ENCODE measurements at places on chromosomes 4 and X.

GRCh38 chr4:178165951-178166308 is 723.7 kb upstream of the AGA start:
- DNase-seq = no peak

DNA sequence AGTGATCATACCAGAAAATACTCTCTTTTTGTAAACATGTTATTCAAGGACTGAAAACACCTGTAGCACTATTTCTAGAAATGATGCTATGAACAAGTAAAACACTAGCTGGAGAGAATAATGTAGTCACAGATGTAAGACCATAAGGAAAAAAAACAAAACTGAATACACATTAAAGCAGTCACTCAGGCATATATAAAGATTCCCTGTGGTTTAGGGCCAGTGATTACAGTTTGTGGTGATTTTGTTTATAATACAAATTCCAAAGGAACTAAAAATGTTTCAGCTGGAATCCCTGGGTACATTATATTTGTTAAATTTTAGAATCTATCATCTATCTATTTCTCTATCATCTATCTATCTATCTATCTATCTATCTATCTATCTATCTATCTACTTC is 777.8 kb upstream of the FRG1 start:
- DNase-seq = no peak

DNA sequence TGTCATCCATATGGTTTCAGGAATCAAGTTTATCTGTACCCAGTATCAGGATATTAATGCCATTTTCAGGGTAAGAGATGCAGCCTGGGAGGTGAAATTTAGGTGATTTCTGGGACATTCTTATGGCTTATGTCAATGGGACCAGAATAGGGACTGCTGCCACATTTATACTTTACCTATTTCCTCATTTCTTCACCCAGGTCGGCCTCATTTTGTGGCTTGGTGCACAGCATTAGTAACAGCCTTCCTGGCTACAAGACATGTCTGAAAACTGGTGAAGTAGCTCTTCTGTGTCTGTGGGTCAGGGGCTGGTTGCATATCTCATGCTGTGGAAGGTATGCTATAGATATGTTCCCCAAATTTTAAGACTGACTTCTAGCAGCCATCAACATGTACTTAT is 284.8 kb downstream of the AFF2 start:
- DNase-seq = no peak

DNA sequence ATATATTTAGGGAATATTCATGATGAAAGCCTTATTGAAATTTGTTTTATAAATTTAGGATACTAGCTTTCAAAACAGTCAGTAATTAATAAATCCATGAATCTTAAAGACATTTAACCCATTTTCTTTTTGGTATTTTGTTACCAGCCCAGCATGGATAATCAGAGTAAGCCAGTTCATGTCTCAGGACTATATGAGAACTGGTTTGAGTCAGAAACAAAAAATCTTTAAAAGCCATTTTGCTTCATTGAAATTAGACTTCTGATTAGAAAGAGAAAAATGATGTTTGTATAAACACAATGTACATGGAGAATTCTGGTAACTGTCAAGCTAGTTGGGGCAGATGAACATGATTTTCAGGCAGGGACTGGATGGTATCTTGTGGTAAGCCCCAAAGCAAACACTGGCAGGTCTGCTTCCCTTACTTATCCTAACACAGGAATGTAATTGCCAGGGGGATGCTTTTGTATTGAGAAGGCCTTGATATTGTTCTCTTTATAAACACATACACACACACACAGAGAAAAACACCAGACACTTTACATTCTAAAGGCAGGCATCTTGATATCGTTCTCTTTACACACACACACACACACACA is 9.4 kb downstream of the ARHGAP10 start:
- DNase-seq = no peak

- no peak for DNase-seq
Observed at GRCh38 chrX:37684426-37684825, 1.2 kb upstream of the XK start.

DNA sequence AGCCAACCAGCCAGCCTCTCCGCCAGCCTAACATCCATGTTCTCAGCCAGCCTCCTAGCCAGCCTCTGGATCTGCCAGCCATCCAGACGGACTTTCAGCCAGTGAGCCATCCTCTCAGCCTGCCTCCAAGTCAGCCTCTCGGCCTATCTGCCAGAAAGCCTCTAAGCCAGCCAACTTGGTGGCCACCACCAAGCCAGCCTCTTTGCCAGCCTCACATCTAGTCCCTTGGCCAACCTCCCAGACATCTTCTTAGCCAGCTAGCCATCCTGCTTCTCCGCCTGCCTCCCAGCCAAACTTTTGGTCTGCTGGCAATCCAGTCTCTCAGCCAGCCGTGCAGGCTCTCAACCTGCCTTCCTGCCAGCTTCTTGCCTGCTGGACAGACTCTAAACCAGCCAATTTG is 16.4 kb upstream of the ARAP2 start:
- no peak for DNase-seq

DNA sequence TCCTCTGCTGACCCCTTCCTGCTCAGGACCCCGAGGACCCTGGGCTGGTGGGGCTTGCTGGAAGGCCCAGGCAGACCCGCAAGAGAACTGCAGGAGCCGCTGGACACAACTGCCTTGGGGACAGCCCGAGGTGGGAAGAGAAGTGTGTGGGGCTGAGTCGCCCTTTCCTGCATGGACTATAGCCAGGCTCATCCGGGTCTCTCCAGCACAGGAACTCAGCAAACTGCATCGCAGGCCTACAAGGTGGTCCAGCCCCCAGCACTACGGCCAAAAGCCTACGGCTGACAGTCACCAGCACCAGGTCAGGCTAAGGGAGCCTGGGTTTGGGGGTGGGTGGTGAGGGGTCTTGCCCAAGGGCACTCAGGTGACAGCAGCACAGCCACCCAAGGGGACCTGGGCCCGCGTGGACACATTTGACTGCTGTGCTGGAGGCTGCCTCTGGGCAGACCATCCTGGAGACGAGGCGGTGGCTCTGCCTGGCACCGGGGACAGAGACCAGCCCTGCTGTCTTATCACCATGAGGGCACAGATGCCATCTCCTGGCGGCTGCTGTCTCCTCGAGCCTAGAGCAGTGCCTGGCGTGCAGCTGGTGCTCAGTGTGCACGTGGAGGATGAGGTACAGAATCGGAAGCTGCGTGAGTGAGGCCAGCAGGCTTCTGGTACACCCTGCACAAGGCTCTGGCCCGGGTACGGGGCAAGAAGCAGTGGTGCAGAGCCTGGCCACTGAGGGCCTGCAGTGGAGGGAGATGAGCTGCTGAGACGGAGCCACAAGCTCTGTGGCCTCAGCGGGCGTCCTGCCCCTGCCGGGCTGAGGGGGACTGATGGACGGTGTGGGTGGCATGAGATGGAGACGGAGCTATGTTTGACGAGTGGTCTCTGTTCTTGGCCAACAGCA is 15.1 kb downstream of the LRPAP1 start:
- DNase-seq = no peak

DNA sequence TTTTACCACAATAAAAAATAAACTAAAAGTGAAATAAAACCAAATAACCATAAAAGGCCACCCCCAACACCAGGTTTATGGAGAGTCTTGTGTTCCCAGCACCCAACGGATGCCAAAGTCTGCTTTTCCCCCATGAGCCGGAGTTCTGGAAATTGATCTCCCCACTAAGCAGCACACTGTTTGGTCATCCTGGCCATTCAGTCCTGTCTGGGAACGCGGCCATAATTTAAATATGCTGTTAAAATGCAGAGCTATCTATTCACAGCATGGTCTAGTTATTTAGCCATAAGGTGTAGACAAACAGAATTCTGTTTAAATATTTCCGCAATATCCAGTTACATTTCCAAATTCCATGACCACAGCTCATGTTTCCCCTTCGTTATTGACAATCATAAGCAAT is 129.6 kb upstream of the TBL1X start:
- DNase-seq = no peak

DNA sequence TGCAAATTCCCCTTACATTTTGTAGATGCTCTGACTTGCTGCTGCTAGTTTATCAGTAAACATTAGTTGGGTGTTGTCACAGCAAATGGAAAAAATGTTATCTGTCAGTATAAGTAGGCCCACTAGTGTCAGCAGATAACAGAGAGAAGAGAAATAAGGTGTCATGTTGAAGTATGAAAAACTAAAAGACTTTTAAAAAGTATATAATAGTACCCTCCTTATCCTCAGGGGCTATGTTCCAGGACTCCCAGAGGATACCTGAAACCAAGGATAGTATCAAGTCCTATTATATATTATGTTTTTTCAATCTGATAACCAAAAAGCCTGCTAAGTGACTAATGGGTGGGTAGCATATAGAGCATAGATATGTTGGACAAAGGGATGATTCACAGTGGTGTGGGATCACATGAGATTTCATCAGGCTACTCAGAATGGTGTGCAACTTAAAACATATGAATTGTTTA is 11.6 kb upstream of the BMP2K start:
- peak; percentile 71 for DNase-seq

GRCh38 chr4:109990261-109991257 is 77.9 kb downstream of the EGF start:
- peak; percentile 28 for DNase-seq

- peak; percentile 90 for DNase-seq
Observed at GRCh38 chr4:184514121-184514988, 40.0 kb upstream of the IRF2 start.

GRCh38 chr4:6728320-6729029 is 12.5 kb downstream of the BLOC1S4 start:
- DNase-seq = no peak

DNA sequence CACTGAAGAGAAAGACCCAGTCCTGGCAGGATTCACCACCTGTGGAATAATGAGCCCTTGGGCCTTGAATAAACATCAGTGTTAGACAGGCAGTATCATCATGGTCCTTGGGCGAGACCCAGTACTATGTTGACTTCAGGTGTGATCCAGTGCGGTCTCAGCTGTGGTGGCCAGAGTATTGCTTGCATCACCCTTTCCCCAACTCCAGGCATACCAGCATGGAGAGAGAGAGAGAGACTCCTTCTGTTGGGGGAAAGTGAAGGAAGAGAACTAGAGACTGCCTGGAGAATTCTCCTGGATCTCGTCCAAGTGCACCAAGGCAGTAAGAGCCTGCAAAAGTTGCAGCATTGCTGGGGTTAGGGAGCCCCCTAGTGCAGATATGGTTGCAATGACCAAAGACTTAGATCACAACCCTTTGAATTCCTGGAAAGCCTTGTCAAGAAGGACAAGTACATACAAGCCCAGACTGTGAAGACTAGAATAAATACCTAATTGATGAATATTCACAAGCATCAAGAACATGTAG is 61.1 kb upstream of the VAMP7 start:
- peak; percentile 48 for DNase-seq

DNA sequence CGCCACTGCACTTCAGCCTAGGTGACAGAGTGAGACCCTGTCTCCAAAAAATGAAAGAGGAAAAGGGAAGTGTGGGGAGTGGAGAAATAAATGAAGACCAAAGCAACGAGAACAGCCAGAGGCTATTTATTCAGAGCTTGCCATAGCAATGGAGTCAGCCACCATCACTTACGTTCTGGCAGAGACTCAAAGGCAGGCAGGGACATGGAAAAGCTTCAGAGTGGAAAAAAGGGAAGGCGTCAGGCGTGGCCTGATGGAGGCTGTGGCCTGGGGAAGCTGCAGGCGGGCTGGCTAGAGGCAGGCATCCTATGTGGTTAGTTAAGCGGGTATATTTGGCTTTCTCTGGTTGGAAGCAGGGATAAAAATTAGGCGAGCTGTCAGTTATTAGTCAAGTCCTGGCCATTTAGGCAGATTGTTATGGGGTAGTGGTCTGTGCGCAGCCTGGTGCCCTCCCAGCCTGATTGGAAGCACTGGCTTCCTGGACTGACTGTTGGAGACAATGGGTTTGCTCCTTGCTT is 73.3 kb downstream of the DCTD start:
- DNase-seq = no peak

DNA sequence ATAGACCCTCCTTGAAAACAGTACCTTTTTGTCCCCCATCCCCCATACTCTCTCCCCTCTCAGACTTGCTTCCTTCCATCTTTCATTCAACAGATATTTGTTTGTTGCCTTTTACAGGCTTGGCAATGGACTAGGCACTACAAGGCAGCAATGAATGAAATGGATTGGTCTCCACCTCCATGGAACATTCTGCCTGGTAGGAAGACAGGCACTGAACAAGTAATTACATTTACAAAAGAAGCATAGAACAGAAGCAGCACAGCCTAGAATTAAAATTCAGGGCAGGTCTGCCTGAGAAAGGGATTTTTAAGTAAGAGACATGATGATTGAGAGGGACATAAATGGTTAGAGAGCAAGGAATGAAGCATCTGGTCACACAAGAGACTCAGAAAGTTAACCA is 346.1 kb downstream of the GRXCR1 start:
- DNase-seq = no peak

DNA sequence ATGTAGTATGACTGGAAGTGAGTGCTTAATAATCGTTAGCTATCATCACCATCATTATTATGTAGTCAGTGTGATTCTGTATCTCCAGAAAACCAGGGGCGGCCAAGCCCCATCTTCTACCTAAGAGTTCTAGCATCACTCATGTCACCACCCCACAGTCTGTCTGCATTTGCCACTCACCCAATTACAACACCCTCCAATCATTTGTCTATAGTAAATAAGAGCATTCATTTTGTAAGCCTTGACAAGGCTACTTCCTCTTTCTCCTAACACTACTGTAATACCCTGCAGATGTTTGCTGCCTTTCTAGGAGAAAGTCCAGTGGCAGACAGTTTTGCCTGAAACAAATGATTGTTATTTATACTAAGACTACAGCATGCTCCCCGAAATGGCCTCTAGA is 15.8 kb upstream of the IL21 start:
- no peak for DNase-seq

GRCh38 chrX:135632353-135632752 is 81.1 kb upstream of the CT45A1 start:
- DNase-seq = no peak

DNA sequence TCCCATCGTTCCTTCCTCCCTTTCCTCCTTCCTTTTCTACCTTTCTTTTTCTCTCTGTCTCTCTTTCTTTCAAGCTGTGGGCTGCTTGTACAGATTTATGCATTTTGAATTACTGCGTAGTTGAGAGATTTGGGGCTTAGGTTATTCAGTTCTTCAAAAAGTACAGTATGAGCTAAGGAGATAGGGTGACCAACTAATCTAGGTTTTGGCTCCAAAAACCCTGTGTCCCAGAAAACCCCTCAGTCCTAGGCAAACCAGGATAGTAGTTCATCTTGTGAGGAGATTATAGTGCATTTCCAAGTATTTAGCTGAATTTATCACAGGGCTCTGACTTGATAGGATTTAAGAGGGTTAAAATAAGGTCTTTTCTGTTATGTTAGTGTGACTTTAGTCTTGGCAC is 64.5 kb downstream of the NFKB1 start:
- DNase-seq = peak; percentile 76

- DNase-seq = no peak
Observed at GRCh38 chrX:2508648-2509335, 8.0 kb upstream of the DHRSX start.

- DNase-seq = no peak
Observed at GRCh38 chr4:108144451-108144850, 24.3 kb downstream of the LEF1 start.

DNA sequence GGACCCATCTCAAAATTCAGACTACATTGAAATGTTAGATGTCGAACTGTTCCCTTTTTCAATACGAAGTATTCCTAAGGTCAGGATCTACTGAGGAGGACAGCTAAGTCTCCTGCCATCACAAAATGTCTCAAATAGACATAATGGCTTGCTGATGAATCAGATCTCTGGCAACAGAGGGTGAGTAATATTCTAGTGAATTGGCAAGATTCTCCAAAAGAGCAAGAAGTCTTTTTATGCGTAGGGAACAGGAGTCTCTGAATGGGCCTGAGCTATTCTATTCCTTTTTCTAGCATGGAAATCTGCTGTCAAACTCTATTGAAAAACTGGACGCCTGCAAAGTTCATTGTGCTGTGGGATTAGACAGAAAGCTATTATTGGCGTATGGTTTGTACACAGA is 145.4 kb downstream of the FNIP2 start:
- no peak for DNase-seq

Data from inflammatory macrophage treated with lipopolysaccharide for 1 hour (primary cell).